ENCODE measurements at places on chromosomes 6 and 20.
A peak's percentile ranks its signal among the peaks of the same experiment; 100 is the strongest.

DNA sequence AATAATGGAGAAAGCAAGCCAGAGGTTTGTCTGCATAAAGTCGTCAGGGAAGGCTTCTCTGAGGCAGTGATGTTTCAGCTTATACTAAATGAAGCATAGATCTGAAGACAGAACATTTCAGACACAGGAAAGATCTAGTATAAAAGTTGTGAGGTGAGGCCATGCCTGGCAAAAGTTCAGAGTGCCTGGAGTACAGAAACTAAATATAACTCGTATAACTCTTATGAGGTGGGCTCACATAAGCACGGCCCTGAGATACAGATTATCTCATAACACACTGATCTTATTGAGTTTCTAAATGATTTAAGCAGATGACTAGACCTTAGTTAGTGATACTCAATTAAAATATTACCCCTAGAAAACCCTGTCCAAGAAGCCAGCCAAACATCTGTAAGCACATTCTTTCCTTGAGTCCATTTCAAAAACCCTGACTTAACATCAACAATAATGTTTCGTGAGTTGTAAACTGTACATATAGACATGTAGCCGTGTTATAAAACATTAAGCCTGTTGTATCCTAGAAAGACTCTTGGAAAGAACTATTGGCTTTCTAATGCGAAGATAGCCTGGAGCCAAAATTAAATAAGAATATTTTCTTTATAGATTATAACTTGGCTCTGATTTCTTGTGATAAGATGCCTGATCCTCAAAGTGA lies 667.6 kb downstream of the TENT5A start:
- no peak for DNase-seq

- DNase-seq, result peak; percentile 82
Observed at GRCh38 chr6:31834367-31835250, 7.1 kb downstream of the HSPA1B start.

GRCh38 chr20:36093025-36093803 lies 61.3 kb upstream of the EPB41L1 start:
- DNase-seq, result no peak

GRCh38 chr6:33987531-33988021 lies 158.3 kb downstream of the GRM4 start:
- no peak for DNase-seq

GRCh38 chr20:37921341-37921929 lies 18.5 kb downstream of the VSTM2L start:
- DNase-seq, result no peak

- no peak for DNase-seq
Observed at GRCh38 chr6:166173281-166173951, 5.8 kb upstream of the TBXT start.

DNA sequence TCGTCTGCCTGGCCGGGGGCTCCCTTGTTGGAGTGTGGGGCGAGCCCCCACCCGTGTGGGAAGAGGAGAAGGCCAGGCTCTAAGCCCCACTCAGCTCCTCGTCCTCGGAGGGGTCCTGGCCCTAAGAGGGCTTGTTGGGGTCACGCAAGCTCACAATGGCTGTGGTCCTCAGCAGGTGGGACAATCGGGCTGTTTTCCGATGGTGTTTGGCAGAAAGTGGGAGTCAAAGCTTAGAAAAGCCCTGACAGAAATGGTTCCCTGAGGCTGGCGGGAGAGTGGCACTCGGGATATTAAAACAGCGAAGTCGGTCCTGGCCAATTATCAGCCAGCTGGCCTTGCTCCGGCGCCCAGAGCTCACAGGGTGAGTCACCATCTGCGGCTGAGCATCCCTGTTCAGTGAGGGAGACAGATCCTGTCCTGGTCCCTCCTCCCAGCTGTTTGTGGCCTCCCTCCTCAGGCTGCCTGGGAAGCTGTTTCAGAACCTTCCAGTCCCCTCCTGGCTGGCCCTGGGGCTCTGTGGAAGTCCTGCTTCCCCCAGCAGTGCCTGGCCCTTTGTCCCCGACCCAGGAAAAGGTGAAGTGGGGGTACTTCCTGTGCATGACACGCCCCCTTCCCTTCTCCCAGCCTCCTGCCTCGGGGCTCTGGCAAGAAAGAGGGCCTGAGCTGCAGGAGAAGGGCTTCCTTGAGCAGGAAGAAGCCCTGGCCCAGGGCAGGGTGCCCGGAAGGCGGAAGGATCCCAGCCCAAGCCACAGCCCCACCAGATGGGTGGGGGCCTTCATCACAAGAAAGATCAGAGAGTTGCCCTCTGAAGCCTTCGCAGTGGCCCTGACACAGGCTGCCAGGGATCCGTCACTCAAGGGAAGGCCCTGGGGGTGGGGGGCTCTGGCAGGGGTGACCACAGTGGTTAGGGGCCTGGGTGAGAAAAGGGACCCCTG lies 53.6 kb upstream of the BHLHE23 start:
- DNase-seq, result no peak
